Dermis lymphatic vessel endothelial cell (primary cell): ENCODE measurements at places on chromosomes 3 and 15. TPM values are rescaled to one million over a fixed set of nuclear protein-coding genes. Genes with fewer than 3 reads are reported as not detected.

SNRPN gene
- 83.8 and 93.2 TPM in 2 replicates for total RNA-seq

MKRN3 gene
- total RNA-seq, result under 0.01 and 0.65 TPM in 2 replicates

C3orf49 gene
- not detected in 2 replicates for total RNA-seq

OR5K2 gene
- total RNA-seq, result not detected in 2 replicates

TNFAIP8L3 gene
- total RNA-seq, result 116 and 127 TPM in 2 replicates

DOCK3 gene
- total RNA-seq, result under 0.01 TPM in 2 replicates

BOC gene
- total RNA-seq, result under 0.01 TPM in 1 of 2 replicates, not detected in the other

LSMEM2 gene
- total RNA-seq, result not detected in 2 replicates

GOLGA8S gene
- total RNA-seq, result under 0.01 TPM in 2 replicates

PLAAT1 gene
- total RNA-seq, result 0.09 TPM in 1 of 2 replicates, not detected in the other

LSM3 gene
- total RNA-seq, result 6.6 and 7.1 TPM in 2 replicates

HCN4 gene
- not detected in 2 replicates for total RNA-seq

VEPH1 gene
- total RNA-seq, result 0.86 and 2.8 TPM in 2 replicates

SPRED1 gene
- 20.2 and 30.7 TPM in 2 replicates for total RNA-seq

STRIT1 gene
- not detected in 2 replicates for total RNA-seq

ANKUB1 gene
- total RNA-seq, result not detected in 2 replicates

GXYLT2 gene
- 0.09 and 0.11 TPM in 2 replicates for total RNA-seq

STAC gene
- 0.22 and 0.52 TPM in 2 replicates for total RNA-seq

FANCD2OS gene
- total RNA-seq, result not detected in 2 replicates

TIMP4 gene
- total RNA-seq, result 0.26 and 0.98 TPM in 2 replicates

SLC2A2 gene
- total RNA-seq, result not detected in 2 replicates

COX5A gene
- 50.9 and 62.0 TPM in 2 replicates for total RNA-seq

CORO2B gene
- total RNA-seq, result 0.69 and 0.98 TPM in 2 replicates

HGD gene
- 0.11 and 0.26 TPM in 2 replicates for total RNA-seq

ARRDC4 gene
- total RNA-seq, result 1.1 and 1.6 TPM in 2 replicates

HESX1 gene
- 0.33 and 0.60 TPM in 2 replicates for total RNA-seq

ALS2CL gene
- total RNA-seq, result 4.0 and 7.0 TPM in 2 replicates

LRRC15 gene
- total RNA-seq, result under 0.01 and 0.17 TPM in 2 replicates

ALDH1L1 gene
- total RNA-seq, result 0.09 TPM in 1 of 2 replicates, not detected in the other

PLSCR4 gene
- 696 and 1,538 TPM in 2 replicates for total RNA-seq

GOLGA6B gene
- total RNA-seq, result not detected in 2 replicates

THAP10 gene
- total RNA-seq, result 1.0 and 1.3 TPM in 2 replicates

ZCWPW2 gene
- 0.22 and 0.43 TPM in 2 replicates for total RNA-seq

GOLGA8F gene
- total RNA-seq, result not detected in 2 replicates

EXOSC7 gene
- total RNA-seq, result 35.4 and 51.0 TPM in 2 replicates

KLF15 gene
- total RNA-seq, result 4.3 and 10.7 TPM in 2 replicates

CNTN4 gene
- 0.17 and 0.33 TPM in 2 replicates for total RNA-seq

CNTN6 gene
- total RNA-seq, result not detected in 2 replicates

SLC12A8 gene
- 0.11 and 0.17 TPM in 2 replicates for total RNA-seq

CACNA2D3 gene
- total RNA-seq, result not detected in 2 replicates

SEMA6D gene
- total RNA-seq, result 0.65 and 1.5 TPM in 2 replicates

ZNF80 gene
- total RNA-seq, result not detected in 2 replicates

SLC12A1 gene
- total RNA-seq, result not detected in 2 replicates

EBLN2 gene
- 3.6 and 4.7 TPM in 2 replicates for total RNA-seq

ARL13B gene
- total RNA-seq, result 10.0 and 10.4 TPM in 2 replicates

IL20RB gene
- 0.17 and 0.54 TPM in 2 replicates for total RNA-seq

DISP2 gene
- under 0.01 and 0.09 TPM in 2 replicates for total RNA-seq

NR1I2 gene
- total RNA-seq, result not detected in 2 replicates

ISG20 gene
- total RNA-seq, result 26.8 and 66.4 TPM in 2 replicates

AMOTL2 gene
- 23.6 and 58.7 TPM in 2 replicates for total RNA-seq
